ENCODE measurements at places on chromosomes 2 and 18.

GRCh38 chr2:56266761-56267414 is 83.1 kb downstream of the CCDC85A start:
- no peak for DNase-seq

- no peak for DNase-seq
These were observed 180.3 kb downstream of the VAPA start for GRCh38 chr18:10094154-10094553.

DNA sequence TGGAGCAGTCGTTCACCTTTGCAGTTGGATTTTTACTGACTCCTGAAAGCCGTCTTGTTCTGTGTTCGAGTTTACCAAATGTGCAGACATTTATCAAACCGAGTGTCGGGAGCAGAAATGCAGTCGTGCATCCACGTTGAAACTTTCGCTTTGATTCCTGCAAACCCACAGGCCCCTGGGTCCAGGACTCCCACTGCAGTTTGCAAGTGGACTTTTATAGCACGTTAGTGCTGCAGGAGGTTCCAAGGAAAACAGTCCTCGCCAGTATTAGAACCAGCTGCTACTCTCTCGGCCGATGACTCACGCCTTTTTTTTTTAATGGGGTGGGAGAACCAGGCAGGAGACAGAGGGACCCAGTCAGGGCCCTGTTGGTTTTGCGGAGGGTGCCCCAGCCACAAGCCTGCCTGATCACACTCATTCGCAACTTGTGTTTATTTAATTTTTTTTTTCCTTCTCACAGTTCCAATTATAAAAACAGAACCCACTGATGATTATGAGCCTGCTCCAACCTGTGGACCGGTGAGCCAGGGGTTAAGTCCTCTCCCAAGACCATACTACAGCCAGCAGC is 90.1 kb downstream of the NFATC1 start:
- DNase-seq: no peak

DNA sequence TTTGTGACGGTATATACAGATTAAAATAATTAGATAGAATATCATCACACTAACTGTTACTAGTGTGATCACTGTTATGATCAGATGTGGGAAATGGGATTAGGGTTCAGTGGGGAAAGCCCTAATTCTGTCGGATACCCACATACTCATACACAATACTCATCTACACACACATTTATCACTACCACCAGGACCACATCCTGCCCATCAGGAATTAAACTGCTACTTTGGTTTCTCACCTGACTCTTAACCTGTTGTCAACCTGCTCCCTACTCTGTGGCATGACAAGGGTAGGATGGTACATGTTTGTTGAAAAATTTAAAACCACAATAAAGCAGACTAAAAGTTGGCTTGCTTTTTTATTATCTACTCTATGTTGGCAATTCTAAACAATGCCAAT is 24.8 kb upstream of the CYP26B1 start:
- no peak for DNase-seq

- no peak for DNase-seq
These were observed 72.3 kb downstream of the BARD1 start for GRCh38 chr2:214737188-214737587.

DNA sequence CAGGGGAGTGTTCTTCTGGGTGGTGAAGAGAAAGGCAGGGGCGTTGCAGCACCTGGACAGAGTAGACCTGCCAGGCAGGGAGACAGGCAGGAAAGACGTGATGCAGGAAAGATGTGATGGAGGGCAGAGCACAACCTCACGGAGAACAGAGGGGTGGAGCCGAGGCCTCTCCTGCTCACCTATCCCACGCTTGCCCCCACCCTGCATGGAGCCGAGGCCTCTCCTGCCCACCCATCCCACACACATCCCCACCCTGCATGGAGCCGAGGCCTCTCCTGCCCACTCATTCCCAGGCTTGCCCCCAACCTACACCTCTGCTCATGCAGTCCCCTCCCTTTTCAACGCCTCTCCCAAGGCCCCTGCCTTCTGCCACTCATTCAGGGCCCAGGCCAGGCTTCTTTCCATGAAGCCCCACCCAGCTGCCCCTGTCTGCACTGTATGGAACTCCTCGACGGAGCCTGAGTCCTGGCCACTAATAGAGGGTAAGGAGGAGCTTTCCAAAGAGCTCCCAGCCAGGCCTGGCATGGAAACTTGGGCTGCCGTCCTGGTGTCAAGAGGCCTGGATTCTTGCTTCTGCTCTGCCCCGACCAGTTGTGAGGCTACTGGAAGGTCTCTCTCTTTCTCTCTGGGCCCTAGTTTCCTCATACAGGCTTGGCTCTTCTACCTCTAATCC is 32.0 kb upstream of the LOXHD1 start:
- DNase-seq: no peak

- no peak for DNase-seq
These were observed 1.8 kb upstream of the KLHL41 start for GRCh38 chr2:169507698-169508097.

DNA sequence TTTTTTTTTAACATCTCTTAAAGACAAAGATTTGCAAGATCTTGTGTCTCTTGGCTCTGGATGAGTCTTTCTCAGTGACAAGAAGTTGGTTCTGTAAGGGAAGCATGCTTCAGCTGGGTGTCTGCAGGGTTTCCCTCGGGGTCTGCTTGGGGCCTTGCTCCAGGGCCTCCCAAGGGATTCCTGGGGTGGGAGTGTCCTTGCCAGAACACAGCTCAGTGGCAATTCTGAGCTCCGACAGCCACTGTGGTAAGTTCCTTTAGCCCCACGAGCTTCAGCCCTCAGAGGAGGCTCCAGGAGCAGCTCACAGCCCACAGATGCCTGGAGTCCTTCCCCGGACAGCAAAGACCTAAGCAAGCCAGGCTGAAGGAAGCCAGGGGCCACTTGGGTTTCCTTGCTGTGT is 52.4 kb downstream of the EMX1 start:
- no peak for DNase-seq

- no peak for DNase-seq
These were observed 79.1 kb upstream of the GRB14 start for GRCh38 chr2:164700390-164700789.

- DNase-seq: peak; percentile 55
These were observed 77.4 kb downstream of the DCDC2C start for GRCh38 chr2:3780477-3781402.

DNA sequence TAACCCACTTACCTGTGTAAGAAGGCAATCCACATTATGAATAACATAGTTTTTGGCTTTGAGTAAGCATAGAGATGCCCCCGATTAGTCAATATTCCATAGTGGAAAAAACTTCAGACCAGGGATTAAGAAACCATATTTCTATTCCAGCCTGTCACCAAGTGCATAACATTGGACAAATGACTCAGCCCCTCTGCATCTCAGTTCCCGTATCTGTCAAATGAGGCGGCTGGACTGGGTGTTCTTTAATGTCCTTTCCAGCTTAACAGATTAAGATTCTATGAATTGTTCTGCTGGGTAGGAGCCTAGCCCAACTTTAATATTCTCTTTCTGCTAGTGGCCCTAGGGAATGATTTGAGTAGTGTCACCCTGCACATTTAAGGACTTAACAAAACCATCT is 11.8 kb upstream of the FTCDNL1 start:
- DNase-seq: no peak

GRCh38 chr18:55875371-55875901 is 287.4 kb upstream of the TCF4 start:
- no peak for DNase-seq

DNA sequence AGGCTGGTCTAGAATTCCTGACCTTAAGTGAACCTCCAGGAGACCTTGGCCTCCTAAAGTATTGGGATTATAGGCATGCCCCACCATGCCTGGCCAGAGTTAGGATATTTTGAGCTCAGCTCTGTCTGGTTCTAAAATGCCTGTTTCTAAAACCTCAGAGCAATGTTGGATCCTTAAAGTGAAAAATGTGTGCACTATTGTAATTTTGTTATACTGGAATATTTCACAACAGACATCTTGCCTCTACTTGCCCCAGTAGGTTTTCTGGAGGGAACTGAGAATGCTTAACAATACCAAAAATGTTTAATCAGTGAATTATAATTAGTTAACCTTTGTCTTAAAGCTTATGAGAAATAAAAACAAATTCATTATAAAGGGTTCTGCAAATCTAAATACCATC is 144.6 kb upstream of the CCDC195 start:
- DNase-seq: no peak

DNA sequence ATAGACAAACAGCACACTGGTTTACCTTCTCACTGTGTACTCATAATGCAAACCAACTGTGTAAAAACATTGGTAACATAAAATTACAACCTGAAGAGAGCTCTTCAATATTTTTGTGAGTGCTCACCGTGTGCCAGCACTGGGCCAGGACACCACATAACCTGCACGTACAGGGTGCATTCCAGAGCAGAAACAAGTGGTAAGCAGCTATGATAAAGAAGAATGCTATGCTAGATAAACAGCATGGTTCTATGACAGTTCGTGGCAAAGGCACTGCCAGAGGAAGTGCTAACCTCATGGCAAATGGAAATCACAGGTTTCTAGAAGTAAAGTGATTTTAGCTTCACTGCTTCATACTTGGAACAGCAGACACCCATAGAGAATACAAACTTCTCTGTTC is 343.5 kb downstream of the MTX2 start:
- no peak for DNase-seq

DNA sequence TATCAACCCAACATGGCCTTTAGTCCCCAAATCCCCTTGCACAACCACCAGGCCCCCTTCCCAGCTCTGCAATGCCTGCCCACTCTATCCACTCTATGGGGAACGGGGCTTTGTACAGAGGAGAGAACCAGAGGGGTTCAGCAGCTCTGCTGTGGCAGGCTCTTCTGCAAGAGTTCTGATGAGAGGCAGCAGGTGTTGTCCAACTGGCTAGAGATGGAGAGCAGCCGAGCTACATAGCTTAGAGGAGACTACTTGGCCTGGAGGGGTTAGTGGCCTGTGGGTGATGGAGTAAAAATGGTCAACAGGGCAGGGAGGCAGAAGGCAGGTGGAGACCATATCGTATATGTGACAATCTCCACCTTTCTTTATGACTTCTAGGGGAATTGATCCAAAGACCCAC is 103.0 kb downstream of the QPCT start:
- no peak for DNase-seq

Measured in iPS DF 6.9 (cell line).